ENCODE measurements at places on chromosomes 6 and 20.

DNA sequence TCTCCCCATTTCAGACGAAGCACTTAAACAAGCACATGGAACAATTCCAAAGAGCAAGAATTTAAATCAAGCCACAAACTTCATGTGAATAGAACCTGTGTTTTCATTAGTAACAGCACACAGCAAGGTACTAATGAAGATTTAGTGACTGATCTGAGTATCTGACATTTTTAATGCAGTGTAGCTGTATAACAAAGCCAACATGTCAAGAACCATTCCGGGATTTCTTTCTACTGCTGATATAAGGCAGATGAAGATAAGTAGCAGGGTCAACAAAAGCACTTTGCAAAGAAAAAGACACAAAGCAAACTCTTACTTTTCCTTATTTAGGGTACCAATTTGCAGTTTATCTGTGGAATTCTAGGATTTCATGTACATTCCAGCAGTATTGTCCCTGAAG lies 11.3 kb downstream of the SLC17A5 start:
- no peak for DNase-seq

DNA sequence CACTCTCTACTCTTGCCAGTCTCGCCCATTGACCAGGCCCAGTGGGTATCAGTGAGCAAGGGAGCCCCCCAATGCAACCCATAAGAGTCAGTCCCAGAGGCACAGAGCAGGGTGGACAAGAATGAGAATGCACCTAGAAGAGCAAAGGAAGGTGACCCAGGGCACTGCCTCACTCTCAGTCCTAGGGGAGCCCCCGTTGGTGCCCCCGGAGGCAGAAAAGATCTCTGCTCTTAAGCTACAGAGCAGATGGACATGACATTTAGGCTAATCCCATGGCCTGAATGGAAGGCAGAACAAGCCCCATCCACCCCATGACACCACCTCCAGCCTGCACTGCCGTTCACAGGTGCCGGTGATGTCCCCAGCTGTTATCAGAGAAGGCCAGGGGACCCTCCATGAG lies 50.7 kb upstream of the PLEKHG1 start:
- DNase-seq: no peak

- no peak for DNase-seq
Observed at GRCh38 chr6:68990317-68990716, 355.2 kb downstream of the ADGRB3 start.

DNA sequence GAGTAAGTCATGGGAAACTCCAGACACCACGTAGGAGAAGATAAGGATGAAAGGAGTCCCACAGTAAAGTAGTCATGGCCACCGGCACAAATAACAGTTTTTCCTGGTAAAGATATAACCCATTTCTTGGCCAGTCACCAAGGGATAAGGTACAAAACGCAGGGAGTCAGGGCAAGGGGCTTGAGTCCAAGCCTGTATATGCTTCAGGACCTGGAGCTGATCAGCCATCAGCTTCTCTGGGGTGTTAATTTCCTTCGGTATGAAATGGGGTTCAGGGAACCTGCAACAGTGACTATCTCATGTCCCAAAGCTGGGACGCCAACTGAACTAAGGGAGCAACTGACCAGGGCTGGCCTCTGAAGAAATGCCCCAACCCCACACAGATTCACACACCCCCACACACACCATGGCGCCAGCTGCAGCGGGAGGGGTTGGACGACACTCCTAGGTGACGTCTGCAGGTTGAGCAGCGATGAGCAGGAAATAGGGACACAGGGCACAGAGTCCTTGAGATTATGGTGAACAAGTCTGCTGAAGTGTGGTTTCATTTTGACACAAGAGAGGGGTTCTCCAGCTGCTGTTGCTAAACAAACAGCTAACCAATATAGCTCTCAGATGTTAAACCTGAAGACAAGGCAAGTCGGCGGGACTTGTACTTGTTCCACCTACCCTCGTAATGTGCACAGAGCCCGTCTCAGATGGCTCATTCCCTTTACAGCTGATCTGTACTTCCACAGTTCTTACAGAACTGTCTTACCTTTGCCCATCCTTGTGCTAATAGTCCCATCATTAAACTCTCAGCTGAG lies 7.4 kb upstream of the ADTRP start:
- DNase-seq: no peak

DNA sequence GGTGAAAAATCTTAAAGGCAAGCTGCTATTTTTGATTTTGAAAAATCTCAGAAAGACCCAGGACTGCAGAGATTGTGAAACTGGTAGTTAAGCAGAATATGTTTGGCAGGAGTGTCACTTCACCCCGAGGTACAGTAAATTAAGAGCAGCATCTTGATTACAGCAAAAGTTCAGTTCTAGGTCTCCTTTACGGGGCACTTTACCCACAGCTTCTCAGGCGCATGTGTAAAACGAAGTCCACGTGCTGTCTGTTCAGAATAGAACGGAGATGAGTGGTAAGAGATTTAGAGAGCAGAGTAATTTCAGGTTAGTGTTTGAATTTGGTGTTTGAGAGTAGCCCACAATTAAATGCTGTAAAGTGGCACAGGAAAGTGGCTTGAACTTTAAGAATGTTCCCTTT lies 84.0 kb downstream of the FARS2 start:
- no peak for DNase-seq

DNA sequence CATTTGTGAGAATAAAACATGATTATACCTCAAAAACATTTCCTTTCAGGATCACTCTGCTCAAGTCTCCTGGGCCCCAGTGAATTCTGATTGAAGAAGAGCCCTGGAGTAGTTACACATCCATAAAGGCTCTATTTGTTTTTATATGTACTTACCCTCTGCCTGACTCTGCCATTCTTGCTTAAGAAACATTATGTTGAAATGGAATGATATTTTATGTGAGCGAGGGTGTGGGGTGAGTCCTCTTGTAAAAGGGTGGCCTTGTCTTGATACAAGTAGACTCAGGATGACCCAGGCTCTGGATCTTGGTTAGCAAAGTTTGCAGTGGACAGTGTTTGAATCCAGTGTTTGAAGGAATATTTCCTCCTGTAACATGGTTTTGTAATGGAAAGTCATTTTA lies 215.4 kb upstream of the PREP start:
- DNase-seq: no peak

GRCh38 chr6:105177556-105177955 lies 2.3 kb downstream of the POPDC3 start:
- DNase-seq: no peak

DNA sequence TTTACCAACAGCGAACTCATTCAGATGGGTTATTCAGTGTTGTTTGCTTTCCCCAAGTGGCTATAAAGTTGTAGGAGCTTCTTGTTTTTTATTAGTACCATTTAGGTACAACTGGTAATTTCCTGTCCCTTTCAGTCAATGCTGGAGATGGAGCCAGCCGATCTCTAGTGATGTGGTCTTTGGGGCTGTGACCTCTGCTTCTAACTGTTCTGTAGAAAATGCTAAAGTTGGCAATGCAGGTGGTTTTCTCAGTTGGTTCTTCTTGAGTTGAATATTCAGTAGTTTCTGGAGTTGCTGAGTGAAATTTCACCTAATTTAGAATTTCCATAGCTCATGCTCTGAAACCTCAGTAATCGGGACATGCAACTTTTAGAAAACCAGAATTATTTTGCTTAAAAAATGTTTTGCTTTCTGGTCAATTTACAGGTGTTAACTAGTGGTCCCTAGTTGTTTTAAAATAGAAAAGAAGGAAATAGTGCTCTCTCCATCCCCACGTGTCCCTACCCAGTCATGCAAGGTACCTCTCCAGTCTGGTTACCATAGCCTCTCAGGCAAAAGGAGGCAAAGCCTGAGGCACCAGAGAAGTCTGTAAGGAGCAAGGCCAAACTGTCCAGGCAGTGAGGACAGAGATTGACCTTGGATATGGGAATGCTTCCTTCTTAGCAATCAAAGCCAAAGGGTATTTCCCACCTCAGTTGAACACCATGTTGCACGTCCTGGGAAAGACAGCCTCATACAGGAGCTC lies 27.3 kb upstream of the GABRR1 start:
- no peak for DNase-seq

- no peak for DNase-seq
Observed at GRCh38 chr6:151434369-151434768, 17.6 kb downstream of the RMND1 start.

DNA sequence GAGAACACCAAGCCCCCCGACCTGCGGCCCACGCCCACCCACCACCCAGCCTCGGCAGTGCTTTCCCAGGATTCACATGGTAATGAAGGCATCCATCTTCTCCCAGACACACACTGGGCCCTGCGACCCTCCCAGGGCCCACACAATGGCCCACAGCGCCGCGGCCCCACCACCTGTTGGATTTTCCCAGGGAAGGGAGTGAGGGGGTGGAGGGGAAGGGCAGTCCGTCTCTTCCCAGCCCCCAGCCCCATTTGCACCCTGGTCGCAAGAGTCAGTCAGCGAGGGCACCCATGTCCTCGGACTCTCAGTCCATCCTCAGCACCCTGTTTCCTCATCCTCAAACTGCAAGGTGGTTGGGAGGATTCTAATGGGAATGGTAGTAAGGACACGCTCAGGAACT lies 23.7 kb upstream of the ID1 start:
- DNase-seq: no peak

DNA sequence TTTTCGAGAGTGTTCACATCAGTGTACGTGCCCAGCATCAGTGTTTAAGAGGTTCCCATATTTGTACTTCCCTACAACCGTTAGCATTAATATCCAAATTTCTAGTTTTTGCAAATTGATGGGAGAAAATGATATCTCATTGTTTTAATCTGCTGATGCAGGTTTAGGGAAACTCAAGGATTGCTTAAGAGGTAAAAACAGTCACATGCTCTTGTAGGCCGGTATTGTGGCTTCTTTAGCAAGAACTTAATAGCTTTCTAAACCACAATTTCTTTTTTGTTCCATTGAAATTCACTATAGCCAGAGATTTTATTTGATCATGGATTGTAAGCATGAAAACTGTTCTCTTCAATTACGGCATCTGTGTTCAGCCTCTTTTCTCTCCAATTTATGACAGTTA lies 29.5 kb downstream of the BEND6 start:
- no peak for DNase-seq

DNA sequence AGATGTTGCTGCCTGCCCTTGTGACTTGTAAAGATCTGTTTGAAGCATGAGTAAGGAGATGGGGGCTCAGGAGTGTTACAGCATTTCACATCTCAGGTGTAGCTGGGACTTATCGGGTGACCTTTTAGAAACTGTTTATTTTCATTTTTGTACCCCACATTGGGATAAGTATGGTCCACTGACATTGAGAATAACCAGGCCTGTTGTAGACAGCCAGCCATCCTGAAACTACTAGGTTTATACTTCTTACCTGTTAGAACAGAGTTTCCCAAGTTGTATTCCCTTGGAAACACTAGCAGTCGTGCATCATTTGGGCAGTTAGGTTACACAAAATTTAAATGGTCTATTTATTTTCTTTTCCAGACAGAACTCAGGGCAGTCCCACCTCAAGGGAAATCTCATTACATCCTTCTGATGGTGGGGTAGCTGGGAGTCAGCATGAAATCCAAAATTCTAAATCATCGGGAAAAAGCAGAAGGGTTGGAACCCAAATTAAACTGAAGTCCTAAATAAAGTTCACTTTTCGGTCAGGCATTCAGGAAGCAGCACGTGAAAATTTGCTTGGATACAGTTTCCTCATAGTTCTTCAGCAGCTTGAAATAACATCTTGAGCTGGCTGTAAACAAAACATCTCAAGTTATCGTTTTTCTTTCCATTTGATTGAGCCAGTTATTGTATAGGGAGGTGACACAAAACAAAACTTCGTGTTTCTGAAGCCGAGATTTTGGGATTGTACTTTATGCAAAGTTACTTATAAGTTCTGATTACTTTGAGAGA lies 30.5 kb downstream of the FOXO3 start:
- DNase-seq: no peak

DNA sequence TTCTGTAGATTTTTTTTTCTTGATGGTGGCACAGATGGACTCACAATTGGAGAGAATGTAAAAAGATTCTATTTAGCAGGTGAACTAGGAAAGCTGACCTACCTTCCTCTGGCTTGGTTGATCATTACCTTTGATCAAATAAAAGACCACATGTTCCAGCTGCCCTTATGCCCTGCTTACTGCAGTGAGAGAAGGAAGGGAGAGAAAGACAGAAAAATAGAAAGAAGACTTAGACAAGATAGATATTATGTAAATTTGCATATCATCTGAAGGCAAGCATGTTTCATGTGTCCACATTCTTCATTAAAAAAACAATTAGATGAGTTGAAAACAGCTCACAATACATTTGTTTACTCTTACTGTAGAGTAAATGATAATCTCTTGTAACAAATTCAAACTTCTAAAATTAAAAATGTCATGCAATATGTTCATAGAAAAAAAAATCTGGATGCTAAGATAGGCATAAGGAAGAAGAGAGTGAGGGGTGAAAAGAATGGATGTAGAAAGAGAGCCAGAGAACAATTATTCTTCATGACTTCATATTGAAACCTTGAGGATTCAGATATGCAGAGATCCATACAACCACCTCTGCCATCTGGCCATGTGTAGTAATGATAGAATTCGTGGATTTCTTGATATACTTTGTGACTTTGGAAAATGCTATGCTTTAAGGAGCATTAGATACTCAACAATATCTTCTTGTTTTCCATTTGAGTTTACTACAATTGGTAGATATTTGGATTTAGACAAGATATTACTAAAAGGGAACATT lies 71.7 kb downstream of the RFX6 start:
- no peak for DNase-seq

DNA sequence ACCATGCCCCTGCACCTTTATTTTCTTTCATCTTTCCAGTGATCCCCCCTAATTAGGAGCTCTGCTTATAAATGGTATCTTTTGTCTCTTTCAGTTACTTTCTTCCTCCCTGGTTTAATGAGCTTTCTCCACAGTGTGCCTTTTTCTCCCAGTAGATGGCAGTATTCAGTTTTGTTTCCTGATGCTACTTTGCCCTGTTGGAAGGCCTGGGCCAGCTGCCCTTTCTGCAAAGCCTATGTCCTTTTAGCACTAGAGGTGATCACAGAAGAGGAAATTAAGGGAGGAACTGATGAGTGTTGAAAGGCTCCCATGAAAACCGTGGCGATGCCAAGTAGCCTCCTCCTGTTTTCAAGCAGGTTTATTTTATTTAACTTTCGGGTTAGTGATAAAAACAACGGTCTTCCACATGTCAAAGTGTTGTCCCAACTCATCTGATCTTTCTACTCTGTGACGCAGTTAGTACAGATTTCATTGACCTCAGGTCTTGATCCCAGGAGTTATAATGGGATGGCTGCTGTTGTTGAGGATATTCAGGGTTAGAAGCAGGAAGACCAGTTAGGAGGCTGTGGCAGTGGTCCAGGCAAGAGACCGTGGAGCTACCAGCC lies 184.2 kb upstream of the BMP2 start:
- peak; percentile 33 for DNase-seq

DNA sequence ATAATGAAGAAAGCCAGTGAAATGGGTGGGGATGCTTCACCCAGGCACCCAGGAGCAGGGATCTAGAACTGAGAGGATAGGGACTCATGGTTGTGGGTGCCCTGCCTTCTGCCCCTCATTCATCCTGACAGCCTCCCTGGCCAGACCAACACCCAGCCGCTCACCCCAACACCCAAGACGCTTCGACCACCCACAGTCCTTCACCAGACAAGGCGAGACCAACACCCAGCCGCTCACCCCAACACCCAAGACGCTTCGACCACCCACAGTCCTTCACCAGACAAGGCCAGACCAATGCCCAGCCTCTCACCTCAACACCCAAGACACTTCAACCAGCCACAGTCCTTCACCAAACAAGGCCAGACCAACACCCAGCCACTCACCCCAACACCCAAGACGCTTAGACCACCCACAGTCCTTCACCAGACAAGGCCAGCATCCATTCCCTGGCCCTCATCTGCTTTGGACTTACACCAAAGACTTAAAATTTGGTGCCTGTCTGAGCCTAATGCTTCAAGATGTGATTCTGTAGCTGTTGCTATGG lies 131.5 kb downstream of the ANKRD60 start:
- no peak for DNase-seq
